NCI-H2081 (cell line): ENCODE measurements at places on chromosomes 6 and 20.

- DNase-seq = no peak
Observed at GRCh38 chr6:139334806-139335446, 39.5 kb downstream of the CITED2 start.

GRCh38 chr6:35484921-35485392 is 11.9 kb downstream of the TEAD3 start:
- DNase-seq = no peak

GRCh38 chr6:34491091-34491430 is 25.2 kb downstream of the PACSIN1 start:
- DNase-seq = peak; percentile 28

DNA sequence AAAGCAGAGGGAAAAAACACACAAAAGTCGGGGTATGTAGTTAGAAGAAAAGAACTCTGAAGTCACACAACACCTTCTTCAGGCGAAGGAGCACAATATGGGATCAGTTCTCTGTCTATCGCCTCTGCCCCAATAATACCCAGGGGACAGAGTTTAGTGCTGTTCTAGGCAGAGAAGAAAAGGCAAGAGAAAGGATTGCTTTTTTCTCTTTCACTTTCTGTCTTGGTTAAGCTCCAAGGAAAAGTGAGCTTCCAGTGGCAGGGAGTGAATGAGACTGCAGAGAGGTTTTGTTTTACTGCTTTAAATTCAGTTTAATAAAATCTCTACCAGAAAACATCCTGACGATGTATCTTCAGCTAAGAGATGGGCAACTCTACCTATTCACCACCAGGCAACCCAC is 86.6 kb upstream of the STXBP5 start:
- DNase-seq = no peak

- DNase-seq = no peak
Observed at GRCh38 chr20:24998631-24999445, 6.3 kb upstream of the APMAP start.

GRCh38 chr6:10441655-10442009 is 26.8 kb upstream of the TFAP2A start:
- DNase-seq = no peak

DNA sequence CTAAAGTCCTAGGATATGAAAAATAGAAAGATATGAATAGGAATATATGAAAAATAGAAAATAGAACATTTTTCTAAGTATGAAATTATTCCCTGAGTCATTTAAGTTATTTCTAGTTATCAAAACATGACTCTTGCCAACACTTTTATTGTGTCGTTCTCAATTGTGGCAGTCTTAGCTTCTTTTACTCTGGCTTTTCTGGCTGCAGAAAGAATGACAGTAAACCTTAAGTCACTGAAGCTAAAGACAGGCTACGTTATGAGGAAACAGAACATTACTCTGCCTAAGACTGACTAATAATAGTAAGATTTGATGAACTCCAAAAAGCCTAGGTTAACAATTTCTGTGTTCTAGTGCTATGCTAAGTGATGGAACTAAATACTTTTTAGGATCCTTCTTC is 74.6 kb downstream of the AIG1 start:
- no peak for DNase-seq

- no peak for DNase-seq
Observed at GRCh38 chr6:142373268-142374090, 71.7 kb downstream of the ADGRG6 start.

DNA sequence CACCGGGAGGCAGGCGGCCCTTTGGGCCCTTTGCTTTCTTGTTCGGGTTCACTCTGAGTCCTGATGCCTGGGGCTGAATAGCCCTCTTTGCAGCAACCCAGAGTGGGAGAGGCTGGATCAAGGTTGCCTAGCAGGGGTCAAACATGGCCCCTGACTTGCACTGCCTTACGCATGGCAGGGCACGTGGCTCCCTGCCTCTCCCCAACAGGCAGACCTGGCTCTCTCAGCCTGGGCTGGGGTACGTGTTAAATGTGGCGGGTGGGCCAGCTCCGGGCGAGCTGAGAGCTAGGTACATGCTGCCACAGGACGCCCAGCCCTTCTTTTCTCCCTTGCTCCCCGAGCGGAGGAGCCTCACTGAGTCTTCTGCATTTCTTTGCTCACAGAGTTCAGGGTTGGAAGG is 7.3 kb downstream of the C6orf132 start:
- DNase-seq = no peak

DNA sequence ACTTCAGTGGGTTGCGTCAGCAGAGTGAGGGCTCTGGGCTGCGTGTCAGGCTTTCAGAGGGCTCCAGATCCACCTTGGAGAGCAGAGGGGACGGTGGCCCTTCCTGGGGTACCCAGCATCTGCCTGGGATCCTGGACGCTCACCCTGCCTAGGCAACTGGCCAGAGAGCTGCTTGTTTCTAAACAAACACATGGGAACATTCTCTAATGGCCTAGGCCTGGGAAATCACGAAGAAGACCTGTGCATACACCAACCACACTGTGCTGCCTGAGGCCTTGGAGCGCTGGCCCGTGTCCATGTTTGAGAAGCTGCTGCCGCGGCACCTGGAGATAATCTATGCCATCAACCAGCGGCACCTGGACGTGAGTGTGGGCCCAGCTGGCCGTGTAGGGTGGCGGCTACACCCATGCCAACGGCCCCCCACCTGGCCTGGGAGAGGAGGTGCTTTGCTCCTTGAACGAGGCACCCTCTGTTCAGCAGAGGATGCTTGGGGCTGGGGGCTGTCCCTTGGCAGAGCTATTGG is 32.2 kb downstream of the PYGB start:
- DNase-seq = peak; percentile 97

DNA sequence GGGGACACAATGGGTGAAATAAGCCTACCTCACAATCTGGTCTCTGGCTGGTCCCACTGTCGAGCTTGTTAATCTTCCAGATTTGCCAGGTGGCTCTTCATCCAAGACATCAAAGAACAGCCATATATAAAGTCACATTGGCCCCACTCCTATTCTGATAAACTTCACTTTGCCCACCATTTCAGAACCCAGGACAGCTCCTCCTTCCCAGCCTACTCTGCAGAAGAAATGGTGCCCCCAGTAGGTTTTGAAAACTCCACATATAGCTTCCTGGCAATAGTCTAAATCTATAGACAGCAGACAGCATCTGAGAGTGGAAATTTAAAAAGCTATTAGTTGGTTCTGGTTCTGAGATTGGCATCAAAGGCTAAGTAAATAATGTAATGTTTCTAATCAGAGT is 143.1 kb upstream of the PCSK2 start:
- DNase-seq = no peak

GRCh38 chr6:20454204-20454824 is 52.6 kb downstream of the E2F3 start:
- DNase-seq = no peak

DNA sequence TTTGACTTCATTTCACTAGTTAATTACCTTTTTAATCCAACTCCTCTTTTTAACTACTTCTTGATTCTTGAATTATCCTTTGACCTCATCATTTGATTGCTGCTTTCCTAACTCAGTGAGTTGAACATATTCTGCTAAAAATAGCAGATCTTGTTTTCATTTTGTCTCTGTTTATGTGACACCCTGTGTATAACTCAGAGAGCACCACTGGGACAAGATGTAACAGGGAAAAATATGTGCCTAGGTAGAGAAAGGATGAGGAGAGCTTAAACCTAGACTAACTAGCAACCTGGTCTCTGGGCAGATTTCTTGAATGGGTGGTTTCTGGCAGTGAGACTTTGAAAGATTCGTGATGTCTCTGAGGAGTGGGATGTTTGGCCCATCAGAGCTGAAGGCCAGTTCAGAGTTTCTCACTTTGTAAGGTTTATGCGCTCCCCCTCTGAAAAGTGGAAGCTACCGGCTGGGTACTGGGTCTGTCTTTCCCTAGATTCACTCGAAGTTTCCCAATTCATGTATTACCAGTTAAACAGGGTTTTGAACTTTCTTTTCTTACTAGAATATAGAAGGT is 61.8 kb downstream of the TPD52L1 start:
- DNase-seq = no peak

- no peak for DNase-seq
Observed at GRCh38 chr20:59305908-59306655, 5.7 kb downstream of the EDN3 start.

- no peak for DNase-seq
Observed at GRCh38 chr6:130424710-130425109, 58.9 kb downstream of the TMEM200A start.

- no peak for DNase-seq
Observed at GRCh38 chr6:40903456-40903855, 135.6 kb downstream of the UNC5CL start.
